ENCODE measurements at places on chromosomes 6 and 20.

DNA sequence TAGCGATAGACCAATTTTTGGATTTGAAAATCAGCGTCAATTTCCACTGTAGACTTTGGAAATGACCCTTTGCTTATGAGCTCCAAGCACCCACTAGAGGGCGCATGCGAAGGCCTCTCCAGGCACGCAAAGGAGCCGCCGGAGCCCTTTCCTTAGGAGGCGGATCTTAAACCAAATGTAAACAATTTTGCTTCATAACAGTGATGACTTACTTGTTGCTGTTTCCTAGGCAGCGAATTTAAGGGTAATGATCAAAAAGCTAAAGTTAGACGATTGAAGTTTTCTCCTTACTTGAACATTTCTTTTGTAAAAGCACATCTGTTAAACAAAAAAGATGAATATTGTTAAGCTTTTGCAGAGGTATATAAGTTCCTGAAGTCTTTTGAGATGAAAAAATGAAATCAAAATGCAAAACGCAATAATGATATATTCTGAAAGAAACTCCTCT is 29.2 kb upstream of the EXOC2 start:
- DNase-seq: peak; percentile 89

DNA sequence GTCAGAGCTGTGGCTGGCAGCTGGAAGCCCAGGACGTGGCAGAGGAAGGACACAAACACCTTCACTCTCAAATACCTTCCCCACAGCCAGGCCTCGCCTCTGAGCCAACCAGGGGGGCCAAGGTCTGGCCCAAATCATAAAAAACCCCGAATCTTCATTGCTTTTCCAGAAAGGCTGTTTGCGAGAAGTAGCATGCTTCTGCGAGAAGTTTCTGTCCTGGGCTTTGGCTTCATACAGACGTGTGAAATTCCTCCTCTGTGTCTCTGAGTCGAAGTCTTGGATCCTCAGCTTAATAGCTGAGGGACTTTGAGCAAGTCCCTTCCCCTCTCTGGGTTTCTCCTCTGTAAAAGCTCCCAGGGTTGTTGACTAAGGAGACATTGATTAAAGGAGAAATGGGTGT is 63.0 kb downstream of the CHMP4B start:
- DNase-seq: no peak

GRCh38 chr6:148416330-148416965 is 73.8 kb downstream of the SASH1 start:
- no peak for DNase-seq

- DNase-seq: no peak
Observed at GRCh38 chr20:52614051-52614863, 357.9 kb upstream of the TSHZ2 start.

DNA sequence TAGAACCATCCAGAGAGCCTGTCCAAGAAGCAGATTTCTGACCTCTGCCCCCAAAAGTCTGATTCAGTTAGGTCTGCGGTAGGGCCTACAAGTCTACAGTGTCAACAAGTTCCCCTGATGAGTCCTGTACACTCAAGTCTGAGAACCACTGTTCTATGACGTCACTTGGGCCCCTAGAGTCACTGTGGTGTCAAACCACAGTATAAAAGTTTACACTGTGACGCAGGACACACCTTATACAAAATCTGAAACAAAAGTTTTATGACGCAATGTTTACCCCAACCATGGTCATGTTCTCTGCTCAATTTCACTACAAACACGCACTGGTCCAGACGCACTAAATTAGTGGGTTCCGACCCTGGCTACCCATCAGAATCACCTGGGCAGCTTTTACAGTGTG is 17.9 kb downstream of the SLA2 start:
- no peak for DNase-seq

DNA sequence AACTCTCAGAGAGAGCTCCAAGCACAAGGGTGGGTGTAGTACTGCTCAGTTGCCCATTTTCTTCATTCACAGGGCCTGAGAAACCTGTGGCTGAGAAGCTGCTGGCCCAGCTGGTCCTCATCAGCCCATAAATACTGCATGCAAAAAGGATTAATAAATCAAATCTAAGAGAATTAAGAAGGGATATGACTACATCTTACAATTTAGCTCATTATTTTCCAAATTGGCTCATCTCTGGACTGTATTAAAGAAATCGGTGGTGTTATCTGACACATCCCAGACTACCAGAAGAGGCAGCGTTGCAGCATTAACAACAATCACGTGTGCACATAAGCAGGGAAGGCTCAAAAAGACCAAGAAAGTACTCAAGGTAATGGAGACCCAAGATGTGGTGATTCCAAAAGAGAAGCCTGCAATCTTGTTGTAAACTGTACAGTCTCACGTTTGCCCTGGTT is 90.7 kb downstream of the CD24 start:
- DNase-seq: no peak

DNA sequence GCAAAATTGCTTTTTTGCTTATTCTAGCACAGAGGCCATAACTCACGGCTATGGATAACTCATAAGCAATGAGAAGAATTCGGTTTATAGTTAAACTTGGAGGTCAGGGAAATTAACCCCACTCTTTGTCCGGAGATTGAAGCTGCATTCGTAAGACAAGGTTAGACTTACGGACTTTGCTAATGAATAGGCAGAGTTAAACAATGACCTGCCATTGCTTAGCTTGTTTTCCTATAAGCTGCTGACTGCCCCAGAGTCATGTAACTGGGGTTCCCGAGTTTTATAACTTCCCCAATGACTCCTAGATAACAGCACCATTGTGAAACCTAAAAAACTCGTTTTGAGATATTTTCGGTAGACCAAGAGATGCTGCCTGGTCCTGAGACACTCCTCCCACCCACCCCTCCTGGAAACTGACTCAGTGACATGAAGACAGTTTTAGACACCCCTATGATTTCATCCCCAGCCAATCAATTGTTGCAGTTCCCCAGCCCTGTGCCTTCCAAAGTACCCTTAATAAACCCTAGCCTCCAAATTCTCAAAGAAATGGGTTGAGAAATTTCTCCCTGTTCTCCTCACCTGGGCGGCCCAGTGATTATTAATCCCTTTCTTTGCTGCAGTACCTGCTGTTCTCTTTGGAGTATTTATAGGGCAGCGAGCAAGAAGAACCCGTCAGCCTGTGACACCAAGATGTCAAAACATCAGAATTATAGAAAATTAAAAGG is 33.1 kb upstream of the MCUR1 start:
- DNase-seq: no peak

DNA sequence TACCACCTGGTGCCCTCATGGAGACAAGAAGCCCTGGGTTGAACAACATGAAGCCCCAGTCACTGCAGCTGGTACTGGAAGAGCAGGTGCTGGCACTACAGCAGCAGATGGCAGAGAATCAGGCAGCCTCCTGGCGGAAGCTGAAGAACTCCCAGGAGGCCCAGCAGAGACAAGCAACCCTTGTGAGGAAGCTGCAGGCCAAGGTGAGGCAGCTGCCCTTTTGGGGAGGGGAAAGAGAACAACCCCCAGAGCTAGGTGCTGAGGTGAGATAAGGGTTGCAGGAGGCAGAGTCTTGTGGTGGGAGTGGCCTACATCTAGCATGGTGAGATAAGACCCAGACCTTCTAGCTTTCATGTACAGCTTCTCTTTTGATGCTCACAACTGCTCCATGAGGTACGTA is 7.0 kb downstream of the CEP250 start:
- no peak for DNase-seq

DNA sequence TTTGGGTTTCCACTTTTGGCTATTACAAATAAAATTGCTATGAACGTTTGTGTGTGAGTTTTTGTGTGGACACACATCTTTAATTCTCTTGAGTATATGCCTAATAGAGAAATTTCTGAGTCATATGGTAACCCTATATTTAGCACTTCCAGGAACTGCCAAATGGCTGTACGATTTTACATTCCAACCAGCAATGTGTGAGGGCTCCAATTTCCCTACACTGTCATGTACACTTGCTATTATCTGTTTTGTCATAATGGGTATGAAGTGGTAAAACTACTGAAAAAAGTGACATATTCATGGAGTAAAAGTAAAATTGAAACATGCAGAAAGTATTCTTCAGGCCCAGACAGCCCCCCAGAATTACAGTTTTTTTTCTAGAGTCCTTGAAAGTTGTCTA is 59.6 kb upstream of the ESR1 start:
- DNase-seq: no peak

GRCh38 chr6:158020272-158020711 is 38.6 kb downstream of the SYNJ2 start:
- no peak for DNase-seq

DNA sequence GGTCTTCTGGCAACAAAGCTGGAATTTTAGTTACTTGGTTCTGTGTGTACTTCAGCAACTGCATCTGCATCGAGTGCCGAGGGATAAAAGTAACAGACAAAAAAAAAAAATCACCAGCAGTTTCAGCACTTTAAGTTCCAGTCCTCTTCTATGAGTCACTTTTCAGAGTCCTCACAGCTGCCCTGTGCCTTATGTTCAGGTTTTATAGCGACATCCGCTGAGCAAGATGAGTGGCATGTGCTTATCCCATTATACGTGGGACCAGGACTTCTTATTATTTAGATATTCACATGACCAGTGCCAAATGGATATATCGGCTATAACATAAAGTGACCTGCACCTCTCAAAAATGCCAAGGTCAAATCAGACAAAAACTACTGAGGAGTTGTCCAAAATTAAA is 242.9 kb downstream of the FOXA2 start:
- DNase-seq: no peak

DNA sequence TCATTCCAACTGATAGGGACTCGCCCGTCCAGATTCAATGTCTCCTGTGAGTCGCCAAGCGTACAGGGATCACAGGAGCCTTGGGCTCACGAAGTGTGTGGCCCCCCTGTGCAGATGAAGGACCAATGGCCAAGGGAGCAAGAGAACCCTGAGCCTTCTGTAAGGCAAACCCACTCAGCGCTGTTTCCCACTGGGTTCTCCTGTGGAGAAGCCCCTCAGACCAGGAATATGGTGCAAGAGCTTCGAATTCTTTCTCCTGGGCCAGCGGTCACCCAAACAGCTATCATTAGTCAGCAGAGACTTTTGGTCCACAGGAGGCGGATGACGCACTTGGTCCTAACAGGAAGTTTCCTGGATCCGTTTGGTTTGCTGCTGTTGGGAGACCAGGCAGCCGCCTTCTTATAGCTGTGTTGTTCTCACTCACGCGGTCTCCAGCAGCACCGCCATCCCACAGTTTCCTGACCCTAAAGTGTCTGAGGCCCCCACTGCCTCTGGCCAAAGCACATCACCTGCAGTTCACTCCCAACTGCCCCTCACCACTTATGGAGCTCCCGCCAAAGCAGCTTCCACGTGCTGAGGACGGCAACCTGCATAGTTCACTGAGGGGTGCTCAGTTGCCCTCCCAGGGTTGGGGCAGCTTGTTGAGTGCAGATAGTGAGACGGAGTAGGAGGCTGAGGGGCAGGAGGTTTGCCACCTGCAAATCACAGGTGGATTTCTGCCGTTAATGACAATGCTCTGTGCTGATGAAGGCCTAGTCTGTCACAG is 268.6 kb downstream of the ERMARD start:
- no peak for DNase-seq

GRCh38 chr6:18053078-18053477 is 65.6 kb upstream of the KIF13A start:
- DNase-seq: no peak

- DNase-seq: no peak
Observed at GRCh38 chr6:148287623-148288333, 54.9 kb upstream of the SASH1 start.

- no peak for DNase-seq
Observed at GRCh38 chr6:27957516-27957915, 475 bp downstream of the OR2B6 start.

DNA sequence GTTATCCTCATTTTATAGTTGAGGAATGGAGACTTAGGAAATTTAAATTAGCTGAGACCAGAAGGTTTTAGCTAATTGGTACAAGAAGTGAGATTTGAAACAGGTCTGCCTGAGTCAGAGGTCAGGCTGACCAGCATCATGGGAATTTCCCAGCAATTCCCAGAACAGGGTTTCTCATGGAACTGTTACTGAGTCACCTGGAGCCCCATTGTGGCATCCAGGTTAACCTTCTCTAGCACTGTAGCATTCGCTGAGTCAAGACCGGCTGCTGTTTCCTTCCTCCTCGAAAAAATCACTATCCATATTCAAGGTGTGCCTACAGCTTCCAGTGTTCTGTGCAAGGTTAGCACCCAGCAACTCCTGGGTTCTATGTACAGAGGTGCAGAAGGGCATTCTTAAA is 238.0 kb upstream of the MAN1A1 start:
- DNase-seq: no peak

GRCh38 chr20:32570401-32571190 is 14.5 kb downstream of the NOL4L start:
- peak; percentile 65 for DNase-seq

DNA sequence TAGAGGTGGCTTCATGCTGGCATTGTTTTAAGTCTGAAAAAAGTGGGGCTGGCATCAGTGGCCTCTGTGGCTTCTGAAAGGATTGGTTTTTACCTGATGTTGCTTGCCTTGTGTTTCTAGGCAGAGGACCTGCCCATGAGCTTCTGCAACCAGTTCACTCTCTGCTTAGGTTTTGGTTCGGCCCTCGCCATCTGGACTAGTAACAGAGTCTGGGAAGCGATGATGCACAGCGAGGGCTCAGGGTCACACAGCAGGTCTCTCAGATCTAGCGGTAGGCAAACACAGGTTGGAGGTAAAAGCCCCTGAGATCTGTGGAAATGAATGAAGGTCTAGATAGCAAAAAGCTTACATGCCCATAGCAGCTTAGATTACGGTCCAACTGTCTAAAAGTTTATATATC is 6.8 kb upstream of the RBL1 start:
- no peak for DNase-seq

DNA sequence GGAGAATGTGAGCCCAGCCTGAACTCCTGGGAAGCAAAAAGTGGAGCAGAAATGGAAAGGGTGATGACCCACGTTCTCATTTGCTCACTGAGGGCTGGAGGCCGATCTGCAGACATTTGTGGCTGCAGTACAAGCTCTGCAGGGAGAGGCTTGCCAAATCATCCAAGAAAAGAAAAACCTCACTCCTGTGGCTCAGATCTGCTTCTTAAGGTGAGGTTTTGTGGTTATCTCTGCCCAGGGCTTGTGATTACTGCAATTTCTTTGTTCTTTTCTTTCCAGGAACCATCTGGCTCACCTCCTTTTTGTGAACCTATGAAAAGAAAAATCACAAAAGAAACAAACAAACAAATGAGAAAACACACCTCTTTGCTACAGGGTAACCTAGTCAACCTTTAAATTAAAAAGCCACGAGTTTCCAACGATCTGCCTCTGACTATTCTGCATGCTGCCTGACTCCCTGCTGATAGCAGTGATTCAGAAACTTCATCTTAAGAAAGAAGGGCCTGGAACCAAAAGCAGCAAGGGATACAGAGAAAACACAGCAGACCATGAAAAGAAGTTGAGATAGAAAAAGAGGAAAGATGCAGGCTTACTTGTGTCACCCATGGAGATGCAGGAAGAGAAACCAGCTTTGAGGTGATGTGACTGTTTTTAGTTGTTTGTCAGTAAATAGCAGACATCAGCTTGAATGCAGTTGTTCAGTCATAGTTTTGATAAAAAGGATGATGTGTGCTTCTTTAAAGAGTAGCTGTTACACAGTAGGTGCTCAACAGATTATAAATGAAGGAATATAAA is 165.1 kb downstream of the LMBRD1 start:
- DNase-seq: no peak

DNA sequence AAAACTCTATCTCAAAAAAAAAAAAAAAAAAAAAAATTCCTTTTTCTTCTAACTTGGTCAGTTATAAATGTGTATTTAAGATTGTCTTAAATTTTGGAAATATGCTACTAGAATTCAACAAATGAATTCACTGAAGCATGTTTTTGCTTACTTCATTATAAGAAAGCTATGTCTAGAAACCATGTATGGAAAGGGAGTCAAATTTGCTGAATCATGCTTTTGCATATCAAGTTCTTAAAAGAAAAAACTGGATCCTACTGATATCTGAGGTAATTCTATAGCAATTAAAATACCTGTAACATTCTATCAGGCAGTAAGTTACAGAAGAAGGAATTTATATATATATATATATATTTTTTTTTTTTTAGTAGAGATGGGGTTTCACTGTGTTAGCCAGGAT is 27.7 kb downstream of the AKIRIN2 start:
- DNase-seq: no peak
